ENCODE measurements at places on chromosomes 5 and 9. TPM values are rescaled to one million over a fixed set of nuclear protein-coding genes. Genes with fewer than 3 reads are reported as not detected.

The SPATA31A3 gene
- total RNA-seq, result not detected

The EPB41L4B gene
- total RNA-seq, result 0.15 TPM

The TIMD4 gene
- total RNA-seq, result not detected

The TEX48 gene
- not detected for total RNA-seq

The ARHGEF28 gene
- total RNA-seq, result 32.6 TPM

The CAVIN4 gene
- 1.2 TPM for total RNA-seq

The SAXO1 gene
- 0.17 TPM for total RNA-seq

The ELP1 gene
- 41.6 TPM for total RNA-seq

The TTC23L gene
- total RNA-seq, result under 0.01 TPM

The FBXW5 gene
- 239 TPM for total RNA-seq

The BTNL8 gene
- not detected for total RNA-seq

The TSSK1B gene
- total RNA-seq, result 0.15 TPM

The TRIM14 gene
- 7.0 TPM for total RNA-seq

The NAIP gene
- total RNA-seq, result 2.5 TPM

The TAF1L gene
- under 0.01 TPM for total RNA-seq

The CATSPER3 gene
- total RNA-seq, result 0.17 TPM

The SLC36A3 gene
- not detected for total RNA-seq

The TGFBR1 gene
- 49.3 TPM for total RNA-seq

The SHROOM1 gene
- total RNA-seq, result 8.6 TPM

The SLC6A18 gene
- not detected for total RNA-seq

The IL7R gene
- total RNA-seq, result 2.2 TPM

The TICAM2 gene
- 11.8 TPM for total RNA-seq

The GPRIN1 gene
- total RNA-seq, result 6.3 TPM

The PCDHB5 gene
- total RNA-seq, result 0.29 TPM

The PCDHGB1 gene
- total RNA-seq, result 4.4 TPM

The SPATA31C2 gene
- not detected for total RNA-seq

The NRARP gene
- 0.29 TPM for total RNA-seq

The DDX4 gene
- total RNA-seq, result not detected

The PRKACG gene
- not detected for total RNA-seq

The CTSV gene
- total RNA-seq, result 1.5 TPM

The SLC36A1 gene
- total RNA-seq, result 8.4 TPM

The SLC25A2 gene
- 1.0 TPM for total RNA-seq

The PKD2L2 gene
- not detected for total RNA-seq
